Activated CD4-positive, alpha-beta T cell treated with anti-CD3 and anti-CD28 coated beads, Interleukin-2, amount 50 U/mL, for 16 hours (primary cell): ENCODE measurements at places on chromosomes 3 and 15.

DNA sequence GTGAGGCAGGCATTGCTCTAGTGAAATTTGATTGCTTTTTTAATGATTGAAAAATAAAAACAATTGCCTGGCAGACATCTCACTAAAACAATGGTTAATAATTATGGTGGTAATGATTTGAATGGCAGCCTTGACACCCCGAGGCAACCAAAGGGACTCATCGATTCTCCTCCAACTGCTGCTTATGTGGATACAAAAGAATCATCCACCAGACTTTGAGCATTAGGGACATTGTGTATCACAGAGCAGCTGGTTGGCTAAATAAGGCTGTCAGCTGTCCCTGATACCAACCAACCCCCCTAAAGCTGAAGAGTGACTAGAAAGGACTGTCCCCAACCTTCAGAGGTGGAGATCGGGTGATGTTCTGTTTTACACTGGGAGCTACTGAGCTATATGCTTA lies 1.7 kb upstream of the CD47 start:
- no peak for DNase-seq

DNA sequence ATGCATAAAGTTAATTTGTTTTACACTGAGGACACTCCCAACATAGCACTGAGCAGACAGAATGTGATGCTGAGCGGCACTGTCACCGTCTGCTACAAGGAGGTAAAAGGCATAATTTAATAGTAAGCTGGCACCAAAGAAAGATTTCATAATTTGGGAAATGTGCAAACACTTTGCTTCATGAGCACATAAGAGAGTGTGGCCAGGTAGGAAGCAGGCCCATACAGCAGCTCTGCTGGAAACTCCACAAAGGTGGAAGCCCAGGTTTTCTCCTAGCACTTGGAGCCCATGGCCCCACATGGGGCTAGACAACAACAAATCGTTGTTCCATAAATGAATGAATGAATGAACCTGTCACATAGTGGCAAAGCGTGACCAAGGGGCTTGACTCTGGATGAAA lies 68.5 kb upstream of the CACNA2D3 start:
- no peak for DNase-seq

DNA sequence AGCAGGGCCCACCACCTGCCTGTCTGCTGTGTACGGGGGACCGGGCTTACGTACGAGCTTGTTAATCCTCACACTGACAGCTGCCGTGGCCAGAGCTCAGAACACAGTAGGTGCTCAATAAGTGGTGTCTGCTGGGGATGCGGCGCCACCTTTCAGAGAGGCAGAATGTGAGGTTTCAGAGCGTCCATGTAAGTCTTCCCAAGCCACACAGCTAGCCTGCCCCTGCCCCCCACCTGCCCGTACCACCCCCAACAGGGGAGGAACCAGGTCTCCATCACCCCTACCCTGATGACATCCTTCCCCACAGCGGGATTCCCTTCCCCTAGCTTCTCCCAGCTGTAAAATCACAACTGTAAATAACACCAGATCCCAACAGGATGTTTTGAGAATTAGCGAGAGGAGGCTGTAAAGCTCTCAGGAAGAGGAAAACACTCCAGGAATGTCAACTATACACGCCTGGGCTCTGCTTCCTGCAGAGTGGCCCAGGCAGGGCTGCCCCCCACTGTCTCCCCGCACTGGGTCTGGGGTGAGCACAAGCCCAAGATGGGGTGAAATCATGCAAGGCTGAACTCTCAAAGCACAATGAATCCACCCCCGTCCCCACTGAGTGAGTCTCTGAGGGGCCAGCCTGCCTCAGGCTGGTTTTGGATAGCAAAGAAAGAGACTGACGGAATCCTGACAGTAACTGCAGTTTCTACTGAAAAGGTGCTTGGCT lies 250.1 kb upstream of the LYSMD4 start:
- DNase-seq = no peak

DNA sequence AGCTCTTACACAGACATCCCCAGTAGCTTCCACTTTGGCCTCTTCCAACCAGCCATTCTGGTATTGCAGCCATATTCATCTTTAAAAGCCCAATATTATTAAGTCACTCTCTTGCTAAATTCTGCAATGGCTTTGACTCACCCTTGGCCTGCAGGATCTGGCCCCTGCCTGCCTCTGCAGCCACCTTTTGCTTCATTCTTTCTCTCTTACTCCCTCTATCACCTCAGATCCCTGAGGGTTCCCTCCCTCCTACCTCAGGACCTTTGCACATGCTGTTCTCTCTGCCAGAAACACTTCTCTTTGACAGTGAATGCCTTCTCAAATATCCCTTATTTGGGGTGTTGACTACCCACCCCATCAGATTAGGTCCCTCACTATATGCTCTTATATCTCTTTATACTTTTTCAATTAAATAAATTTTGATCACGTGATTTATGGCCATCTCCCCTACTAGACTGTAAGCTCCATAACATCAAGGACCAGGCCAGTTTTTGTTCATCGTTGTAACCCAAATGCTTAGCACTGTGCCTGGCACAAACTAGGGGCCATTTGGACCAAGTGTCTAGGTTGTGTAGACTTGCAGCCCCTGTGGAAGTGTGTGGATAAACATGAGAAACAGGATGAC lies 32.3 kb upstream of the UBE2Q2 start:
- DNase-seq = no peak

GRCh38 chr15:69555080-69555479 lies 102.5 kb downstream of the RPLP1 start:
- DNase-seq = no peak

DNA sequence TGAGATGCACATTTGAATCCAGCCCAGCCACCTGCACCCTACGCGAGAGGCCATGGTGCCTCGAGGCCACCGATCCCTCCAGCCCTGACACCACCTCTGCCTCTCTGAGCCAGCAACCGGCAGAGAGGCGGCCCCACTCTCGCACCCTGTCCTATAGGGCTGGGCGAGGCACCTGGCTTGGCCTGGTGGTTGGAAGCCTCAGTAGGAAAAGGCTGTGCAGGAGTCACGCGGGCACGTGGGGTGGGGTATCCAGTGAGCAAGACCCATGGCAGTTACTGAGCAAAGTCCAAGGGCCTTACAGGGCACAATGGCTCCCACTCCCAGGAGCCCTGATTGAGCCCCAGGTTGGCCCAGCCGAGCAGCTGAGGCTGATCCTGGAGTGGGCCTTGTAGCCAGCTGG lies 12.4 kb upstream of the DUSP7 start:
- no peak for DNase-seq

DNA sequence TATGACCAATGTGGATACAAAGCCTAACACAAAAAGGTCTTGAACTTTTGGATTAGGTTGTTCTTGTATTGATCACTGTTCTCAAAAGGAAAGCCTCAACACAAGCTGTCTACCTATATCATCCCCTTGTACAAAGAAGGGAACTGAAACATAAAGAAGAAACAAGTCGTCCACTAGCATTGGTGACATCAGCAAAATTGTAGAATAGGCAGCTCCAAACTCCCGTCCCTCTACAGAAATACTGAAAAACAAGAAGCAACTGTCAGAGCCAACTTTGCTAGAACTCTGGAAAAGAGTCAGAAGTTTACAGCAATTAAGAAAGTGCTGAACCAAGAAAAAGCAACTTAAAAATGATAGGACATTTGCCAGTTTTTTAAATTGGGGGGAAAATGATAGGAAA lies 7.5 kb upstream of the NR1I2 start:
- DNase-seq = no peak

DNA sequence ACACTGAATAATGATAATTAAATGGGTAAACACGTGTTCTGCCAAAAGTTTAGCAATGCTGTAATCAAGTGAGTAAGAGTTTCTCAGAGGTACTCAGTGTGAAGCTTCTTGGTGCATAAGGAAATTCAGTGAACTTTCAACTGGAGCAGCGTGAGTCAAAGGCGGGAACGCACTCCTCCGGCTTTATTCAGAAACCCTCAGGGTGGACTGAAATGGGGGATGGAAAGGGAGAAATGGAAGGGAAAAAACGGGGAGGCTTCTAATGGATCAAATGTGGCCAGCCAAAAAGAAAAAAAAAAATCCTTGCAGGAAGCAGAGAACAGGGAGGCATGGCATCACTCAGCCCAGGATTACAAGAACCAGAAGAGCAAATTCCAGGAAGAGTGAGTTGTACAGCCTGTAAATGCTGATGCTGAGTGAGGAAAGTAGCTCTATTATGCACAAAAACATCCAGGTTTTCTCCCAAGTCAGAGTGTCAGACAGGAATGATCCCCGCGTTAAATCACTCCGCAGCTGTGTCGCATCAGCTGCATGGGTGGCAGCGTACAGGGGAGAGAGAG lies 85.3 kb downstream of the ASB7 start:
- DNase-seq = no peak
